AG10803 (cell line): ENCODE measurements at places on chromosomes 5 and 9.

DNA sequence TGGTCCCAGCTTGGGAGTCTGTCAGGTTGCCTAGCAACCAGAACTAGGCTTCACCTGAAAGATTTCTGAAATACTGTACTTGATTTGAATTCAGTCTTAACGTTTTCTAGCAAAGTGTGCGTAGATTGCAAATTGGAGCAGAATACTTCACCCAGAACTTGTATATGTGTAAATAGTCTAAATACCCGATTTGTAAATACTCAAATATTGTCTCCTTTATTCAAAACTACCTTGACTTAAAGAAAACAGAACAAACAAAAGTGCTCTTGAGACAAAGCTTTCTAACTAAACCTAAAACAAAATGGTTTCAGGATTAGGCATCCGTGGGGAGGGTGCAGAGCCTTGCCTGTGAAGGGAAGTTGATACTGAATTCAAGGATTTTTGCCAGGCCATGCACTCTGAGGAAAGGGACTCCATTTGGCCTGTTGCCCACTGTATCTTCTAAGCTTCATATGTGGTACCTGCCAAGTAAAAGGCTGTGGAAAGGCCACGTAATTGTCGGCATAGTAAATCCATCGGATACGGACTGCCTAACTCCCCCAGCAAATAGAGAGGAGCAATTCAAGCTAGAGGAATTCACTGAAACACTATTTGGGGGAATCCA is 744 bp upstream of the HMGCS1 start:
- DNase-seq = no peak

DNA sequence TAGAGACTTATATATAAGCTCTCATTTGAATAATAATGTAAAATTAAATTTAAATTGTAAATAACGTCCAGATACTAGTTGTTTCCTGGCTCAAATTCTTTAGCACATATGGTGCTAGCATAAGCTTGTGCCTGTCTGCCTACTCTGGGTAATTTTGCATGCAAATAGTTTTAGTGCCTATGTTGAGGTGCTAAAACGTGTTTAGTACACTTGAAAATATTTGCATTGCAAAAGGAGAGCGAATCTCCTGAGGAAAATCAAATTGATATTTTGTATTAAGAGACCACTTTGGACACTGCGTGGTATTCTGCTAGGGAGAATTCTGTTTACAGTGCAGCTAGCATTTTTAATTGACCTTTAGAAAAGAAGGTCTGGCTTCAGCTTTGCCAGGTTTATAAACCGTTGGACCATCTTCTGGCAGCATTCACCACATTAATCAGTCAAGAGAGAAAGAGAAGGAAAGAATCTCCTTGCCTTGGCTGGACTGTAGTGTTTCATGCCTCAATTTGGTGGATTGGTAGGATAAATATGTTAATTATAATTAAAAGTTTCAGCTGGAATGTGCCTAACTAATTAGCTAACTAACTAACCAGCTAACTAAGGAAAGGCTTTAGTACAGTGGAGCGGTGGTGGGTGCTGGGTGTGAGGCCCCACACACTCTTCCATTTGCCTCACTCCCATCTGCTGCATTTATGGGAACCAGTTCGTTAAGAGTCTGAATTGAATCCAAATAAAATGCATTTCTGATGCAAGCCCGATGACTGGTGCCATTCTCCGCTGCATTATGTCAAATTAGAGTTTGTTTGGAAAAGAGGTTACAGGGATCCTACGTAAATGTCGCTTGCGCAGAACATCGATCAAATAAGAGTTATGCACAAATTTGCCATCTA is 150.1 kb upstream of the MPDZ start:
- no peak for DNase-seq

DNA sequence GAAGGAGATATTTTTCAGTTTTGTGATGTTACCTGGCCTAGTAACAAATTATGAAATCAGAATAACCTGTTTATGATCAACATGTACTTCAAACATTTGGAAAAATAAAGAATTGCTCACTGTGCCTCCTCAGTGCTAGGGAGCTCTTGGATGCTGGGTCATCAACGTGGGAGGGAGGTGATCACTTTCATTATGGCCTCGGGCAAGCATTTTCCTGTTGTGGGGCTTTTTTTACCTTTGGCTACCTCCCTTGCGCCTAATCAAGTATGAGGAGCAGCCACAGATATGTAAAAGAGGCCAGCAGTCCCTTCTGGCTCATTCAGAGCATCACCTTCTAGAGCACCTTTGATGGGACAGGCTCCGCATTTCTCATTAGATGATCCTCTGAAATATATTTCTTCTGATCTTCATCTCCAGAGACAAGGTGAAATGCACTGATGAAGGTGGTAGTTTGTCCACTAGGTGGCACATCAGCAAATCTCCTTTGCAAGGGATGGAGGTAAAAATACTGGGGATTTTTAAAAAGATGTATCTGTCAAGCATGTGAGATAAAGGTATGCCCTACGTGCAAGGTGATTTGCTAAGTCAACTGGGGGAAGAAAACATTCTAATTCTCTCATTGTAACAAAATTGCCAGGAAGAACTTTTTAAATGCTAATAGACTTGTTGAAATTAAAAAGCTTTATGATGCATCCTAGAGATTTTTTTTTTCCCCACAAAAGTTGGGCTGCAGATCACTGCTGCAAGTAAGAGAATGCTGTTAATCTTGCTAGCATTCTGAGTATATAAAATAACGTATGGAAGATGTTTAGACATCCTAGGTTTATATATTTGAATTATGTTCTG is 218.2 kb downstream of the MAST4 start:
- DNase-seq = peak; percentile 48

DNA sequence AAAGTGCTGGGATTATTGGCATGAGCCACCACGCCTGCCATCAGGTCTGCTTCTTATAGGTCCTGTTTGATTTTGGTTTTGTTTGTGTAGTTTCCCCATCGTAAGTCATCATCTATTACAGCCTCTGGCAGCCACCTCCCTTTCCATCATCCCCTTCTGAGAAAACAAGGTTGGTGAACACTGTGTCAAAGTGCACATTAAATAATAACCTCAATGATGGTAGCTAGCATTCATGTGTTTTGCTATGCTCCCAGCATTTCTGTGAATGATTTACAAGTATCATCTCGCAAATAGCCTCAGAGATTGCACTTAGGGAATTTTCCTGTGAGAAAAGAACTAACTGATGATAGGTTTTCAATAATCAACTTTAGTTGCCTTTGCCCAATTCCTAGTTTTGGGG is 9.9 kb downstream of the PRUNE2 start:
- DNase-seq = no peak

DNA sequence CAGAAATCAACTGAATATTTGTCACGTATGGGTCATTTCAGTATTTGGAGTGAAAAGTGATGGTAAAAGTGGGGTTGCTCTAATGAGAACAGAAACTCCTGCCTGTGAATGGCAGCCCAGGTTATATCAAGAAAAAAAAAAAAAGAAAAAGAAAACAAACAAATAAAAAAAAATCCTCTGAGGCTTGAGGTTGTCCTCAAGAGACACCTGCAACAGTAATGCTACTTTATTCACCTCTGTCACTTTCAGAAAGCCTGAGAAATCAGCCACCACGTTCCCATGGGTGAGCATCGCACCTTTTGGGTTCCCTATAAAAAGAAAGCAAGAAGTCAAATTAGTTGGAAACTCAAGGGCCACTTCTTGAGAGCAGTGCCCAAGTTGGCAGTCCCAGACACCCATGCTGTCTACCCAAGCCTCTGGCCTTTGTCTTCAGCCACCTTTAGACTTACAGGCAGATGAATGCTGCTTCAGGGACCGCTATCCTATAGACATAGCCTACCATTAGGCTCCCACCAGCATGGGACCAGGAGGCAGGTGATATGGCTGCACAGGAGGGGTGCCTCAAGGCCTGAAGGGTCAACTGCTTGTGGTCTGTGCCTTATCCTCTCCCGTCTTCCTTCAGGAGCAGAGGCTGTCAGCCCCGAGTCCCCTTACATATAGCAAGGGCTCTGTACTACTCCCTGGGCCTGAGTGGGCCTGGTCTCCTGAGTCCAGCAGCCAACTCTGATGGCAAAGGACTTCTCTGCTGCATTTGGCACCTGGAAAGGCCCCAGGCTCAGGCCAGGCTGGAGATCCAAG is 31.1 kb upstream of the MEIKIN start:
- no peak for DNase-seq

GRCh38 chr9:97938081-97938644 is at the start of gene HEMGN:
HEMGN (minus strand) TSS chr9:97938172; CDS start chr9:97938136, 36 bp downstream.
- no peak for DNase-seq

- DNase-seq = peak; percentile 51
These were observed 73.0 kb downstream of the PTPDC1 start for GRCh38 chr9:94157050-94157801.

DNA sequence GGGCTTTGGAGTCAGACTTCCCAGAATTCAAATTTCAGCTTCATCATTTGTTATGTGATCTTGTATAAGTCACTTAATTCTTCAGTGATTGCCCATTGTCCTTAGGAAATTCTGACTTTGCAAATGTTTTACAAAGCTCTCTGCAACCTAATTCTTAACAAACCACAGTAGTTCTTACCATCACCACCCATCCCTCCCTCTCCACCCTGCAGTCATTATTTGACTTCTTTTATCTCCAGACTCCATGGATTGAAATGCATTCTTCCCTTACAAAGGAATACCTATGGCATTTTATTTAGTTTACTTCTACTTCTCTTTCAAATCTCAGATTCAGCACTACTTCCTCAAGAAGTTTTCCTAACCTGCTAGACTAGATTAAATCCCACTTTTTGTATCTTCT is 23.1 kb downstream of the SHLD3 start:
- no peak for DNase-seq

- DNase-seq = peak; percentile 17
These were observed 651.3 kb downstream of the PTPRD start for GRCh38 chr9:9961487-9961886.

DNA sequence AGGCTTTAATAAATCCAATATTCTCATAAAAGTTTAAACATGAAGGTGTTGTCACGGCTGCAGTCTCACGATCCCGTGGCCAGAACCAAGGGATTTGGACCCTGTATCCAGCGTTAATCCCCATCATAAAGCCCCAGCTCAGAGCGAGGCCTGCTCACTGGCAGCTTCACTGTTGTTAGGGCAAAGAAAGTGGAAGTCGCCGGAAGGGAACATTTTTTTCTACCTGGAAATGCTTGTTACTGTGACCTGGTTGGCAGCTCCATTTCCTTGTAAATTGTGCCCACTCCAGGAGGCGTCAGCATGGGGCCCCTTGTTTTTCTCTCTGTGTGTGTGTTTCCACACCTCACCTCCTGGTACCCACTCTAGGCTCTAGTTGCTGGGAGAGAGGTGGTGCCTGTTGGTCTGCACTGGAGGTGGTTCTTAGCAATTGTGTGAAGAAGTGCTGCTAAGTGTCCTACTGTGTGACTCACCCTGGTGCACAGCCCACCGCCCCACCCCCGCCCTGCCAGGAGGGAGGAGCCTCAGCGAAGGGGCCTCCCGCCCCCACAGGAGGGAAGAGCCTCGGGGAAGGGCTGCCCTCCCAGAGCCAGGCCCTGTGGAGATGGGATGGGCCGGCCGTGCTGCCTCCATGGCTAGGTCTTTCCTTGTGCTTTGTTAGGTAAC is 105.1 kb downstream of the EHMT1 start:
- no peak for DNase-seq

GRCh38 chr9:21989440-21990189 is 4.6 kb downstream of the CDKN2A start:
- no peak for DNase-seq

DNA sequence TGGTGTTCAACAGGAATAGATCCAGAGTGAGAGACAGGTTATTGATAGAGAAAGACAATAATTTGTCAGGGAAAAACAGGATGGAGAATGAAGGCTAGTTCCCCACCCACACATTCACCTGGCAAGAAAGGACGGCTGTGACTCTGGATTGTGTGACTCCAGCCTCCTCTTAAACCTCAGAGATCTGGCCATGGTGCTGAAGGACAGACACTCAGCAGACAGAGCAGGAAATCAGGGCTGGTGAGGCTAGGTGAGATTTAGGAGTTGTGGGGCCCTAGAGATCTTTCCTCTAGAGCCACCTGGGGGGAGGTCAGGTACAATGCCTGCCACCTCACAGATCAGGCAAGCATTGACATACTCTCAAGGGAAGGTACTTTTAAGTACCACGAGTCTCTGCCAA is 15.2 kb downstream of the OR1B1 start:
- DNase-seq = no peak

DNA sequence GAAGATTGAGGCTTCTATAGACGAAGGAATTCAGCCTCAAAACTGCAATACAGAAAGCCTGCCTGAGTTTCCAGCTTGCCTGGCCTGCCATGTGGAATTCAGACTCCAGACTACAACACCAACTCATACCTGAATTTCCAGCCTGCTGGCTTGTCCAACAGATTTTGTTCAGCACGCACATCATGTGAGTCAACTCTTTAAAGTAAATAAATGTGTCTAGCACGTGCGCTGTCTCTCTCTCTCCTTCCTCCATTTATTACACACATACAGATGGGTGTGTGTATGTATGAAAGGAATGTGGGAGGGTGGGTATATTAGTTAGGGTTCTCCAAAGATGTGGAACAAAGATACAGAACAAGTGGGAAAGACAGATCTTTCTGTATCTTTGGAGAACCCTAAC is 82.4 kb upstream of the TAS2R1 start:
- peak; percentile 95 for DNase-seq

DNA sequence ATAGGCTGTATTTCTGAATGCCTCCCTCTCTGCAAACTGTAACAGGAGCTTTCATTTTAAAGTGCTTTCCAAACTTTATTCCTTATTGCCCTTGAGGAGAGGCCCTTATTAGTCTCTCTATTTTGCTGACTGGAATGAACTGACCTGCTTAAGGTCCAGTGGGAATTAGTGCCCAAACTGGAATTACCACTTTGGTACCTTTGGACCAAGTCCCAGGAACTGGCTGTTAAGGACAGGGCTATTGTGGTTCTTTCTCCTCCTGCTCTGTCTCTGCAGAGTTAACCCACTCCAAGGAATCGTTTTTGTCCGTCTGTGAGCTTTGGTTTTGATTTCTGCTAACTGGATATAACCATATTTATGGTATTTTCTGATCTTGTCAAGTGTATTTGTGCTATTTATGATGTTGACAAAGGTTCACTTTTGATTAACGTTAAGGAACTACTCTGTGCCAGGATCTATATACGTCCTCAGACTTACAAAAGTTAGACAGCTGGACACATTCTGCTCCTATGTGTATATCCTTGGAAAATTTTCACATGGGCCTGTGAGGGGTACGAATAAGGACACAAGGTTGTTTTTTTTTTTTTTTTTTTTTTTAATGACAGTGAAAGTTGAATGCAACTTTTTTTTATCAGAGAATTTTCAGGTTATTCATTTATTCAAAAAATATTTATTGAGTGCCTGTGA is 189.1 kb upstream of the ANKRD55 start:
- no peak for DNase-seq

DNA sequence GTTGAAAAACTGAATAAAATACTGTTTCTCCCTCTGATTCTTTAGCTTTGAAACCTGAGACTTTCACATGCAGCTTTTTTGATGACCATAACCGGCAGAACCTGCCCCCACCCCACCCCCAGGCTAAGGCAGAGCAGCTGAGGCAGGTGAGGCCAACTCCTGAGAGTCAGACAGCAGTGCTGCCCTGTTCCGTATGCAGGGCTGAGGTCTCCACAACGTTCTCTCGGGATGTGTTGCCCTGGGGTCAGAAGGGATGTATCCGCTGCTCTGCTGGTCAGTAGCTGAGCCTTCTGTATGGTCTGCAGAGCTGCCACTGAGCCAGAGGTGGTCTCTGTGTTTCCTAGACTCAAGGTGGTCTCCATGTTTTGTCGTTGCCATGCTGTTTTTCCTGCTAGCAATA is 190.5 kb downstream of the AOPEP start:
- DNase-seq = no peak

GRCh38 chr5:75574791-75575190 is 36.5 kb upstream of the ANKDD1B start:
- no peak for DNase-seq
